NCI-H748 treated with DMSO at 0.1 percent for 48 hours (cell line): ENCODE measurements at places on chromosomes 7 and 10.

DNA sequence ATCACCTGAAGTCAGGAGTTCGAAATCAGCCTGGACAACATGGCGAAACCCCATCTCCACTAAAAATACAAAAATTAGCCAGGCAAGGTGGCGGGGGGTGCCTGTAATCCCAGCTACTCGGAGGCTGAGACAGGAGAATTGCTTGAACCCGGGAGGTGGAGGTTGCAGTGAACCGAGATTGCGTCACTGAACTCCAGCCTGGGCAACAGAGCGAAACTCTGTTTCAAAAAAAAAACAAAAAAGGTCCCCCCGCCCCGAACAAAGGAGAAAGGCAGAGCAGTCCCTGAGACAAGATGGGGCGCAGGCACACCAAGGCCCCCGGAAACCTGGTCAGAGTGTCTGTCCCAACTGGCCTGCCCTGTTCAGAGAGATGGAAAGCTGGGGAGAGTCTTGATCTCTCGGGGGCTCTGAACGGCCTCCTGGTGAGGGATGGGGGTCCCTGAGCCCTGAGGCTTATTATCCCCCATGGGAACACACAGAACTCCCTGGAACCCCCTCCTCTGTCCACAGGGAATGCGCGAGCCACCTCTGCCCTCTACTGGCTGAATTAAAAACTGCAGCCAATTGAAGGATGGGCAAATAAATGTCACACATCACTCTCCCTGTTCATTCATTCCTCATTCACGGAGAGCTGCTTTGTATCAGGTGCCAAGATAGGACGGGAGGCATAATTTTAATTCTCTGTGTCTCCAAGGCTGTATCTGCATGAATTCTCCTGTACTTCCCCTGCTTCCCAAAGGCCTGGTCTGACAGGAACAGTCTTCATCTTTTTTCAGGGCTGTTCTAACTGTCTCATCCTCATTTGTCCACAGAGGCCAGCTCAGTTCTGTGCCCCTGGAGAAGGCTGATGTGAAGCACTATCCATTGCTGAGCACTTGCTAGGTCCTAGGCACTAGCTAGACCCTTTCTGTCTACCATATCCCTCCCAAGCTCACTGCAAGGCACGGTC, 28.9 kb downstream of the MAT1A start:
- DNase-seq = no peak

- DNase-seq = no peak
These were observed 1.2 kb upstream of the NAMPT start for GRCh38 chr7:106285855-106286492.

- DNase-seq = no peak
These were observed 297.9 kb upstream of the NFE2L3 start for GRCh38 chr7:25854059-25854458.

- DNase-seq = peak; percentile 21
These were observed 106.1 kb downstream of the KCNMA1 start for GRCh38 chr10:77531441-77532001.

GRCh38 chr10:75332081-75332480, 69.5 kb downstream of the ZNF503 start:
- DNase-seq = no peak

DNA sequence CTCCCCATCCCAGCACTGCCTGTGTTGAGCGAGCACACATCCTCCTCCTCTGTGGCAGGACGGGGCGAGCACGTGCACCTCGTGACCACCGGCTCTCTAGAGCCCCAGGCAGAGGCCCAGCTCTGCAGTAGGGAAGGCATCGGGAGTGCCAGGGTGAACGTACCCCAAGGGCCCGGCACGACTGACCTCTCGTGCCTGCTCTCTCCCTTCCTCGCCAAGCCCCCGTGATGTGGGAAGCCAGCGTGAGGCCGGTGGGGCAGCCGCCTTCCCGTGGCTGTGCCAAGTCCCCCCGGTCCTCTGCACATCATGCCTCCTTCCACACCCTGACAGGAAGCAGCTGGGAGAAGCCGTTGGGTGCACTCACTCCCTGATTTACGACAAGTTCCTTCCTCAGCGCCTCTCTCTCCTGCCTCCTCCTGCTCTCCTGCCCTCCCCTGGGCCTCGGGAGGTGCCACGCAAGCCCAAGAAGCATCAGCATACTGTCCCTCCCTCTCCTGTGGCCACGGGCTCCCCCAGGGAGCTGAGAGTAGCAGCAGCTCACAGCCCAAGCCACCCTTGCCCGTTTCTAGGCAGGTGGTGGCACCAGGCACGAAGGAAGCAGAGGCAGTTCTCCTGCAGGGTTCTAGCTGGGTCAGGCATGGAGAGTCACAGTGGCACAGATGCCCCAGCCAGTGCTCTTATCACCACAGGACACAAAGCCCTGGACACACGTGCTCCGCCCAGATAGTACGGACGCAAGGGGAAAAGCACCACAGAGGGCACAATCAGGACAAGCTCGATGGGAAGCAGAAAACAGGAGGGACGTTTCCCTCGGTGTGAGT, 47.0 kb downstream of the AMZ1 start:
- no peak for DNase-seq

DNA sequence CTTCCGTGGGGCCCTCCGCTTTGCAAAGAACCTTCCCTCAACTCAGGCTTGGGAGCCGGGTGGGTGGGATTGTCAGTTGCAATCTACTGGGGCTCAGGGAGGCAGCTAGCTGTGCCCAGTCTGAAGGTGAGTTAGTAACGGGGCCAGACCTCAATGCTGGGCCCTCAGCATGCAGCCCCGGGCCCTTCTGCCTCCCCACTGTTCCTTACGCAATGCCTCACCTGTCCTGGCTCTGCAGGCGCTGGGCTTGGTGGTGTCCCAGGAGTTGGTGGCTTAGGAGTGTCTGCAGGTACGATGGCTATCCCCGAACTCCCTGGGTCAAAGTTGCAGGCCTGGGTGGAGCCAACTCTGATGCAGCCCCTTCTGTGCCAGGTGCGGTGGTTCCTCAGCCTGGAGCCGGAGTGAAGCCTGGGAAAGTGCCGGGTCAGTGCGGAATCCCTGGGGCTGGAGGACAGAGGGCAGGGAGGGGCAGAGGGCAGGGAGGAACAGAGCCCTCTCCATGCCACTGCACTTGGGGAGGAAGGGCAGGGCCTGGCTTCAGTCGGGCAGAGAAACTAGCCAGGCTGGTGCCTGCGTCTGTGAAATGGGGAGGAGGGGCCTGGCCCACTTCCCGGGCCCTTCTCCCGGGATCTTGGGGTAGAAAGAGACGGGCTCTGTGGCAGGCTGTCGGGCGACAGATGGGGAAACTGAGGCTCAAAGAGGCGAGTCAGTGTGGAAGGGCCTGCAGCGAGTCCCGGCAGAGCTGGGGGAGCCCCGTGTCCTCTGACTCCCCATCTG, 15.0 kb downstream of the ELN start:
- no peak for DNase-seq

- no peak for DNase-seq
These were observed 8.7 kb downstream of the CNNM2 start for GRCh38 chr10:102926842-102927241.

- DNase-seq = no peak
These were observed 14.9 kb upstream of the PON3 start for GRCh38 chr7:95411036-95411435.

DNA sequence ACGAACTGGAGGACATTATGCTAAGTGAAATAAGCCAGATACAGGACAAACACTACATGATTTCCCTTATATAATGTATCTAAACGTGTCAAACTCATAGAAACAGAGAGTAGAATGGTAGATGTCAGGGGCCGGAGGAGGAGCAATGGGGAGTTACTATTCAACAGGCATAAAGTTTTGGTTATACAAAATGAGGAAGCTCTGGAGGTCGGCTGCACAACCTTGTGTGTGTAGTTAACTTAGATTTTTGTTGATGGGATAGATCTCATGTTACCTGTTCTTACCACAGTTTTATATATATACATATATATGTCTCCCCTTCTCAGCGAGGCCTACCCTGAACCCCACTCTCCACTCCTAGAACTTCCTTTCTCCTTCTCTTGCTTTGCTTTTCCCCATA, 22.4 kb upstream of the TECTB start:
- DNase-seq = no peak

DNA sequence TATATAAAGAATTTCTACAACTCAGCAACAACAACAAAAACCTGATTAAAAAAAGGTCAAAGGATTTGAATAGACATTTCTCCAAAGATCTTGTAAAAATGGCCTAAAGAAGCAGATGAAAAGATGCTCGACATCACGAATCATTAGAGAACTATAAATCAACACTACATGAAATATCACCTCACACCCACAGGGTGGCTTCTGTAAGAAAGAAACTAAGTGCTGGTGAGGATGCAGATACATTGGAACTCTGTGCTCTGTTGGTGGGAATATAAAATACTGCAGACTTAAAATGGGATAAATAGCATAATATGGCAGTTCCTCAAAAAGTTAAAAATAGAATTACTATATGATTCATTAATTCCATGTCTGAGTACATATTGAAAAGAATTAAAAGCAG, 38.3 kb upstream of the CDCA7L start:
- no peak for DNase-seq

DNA sequence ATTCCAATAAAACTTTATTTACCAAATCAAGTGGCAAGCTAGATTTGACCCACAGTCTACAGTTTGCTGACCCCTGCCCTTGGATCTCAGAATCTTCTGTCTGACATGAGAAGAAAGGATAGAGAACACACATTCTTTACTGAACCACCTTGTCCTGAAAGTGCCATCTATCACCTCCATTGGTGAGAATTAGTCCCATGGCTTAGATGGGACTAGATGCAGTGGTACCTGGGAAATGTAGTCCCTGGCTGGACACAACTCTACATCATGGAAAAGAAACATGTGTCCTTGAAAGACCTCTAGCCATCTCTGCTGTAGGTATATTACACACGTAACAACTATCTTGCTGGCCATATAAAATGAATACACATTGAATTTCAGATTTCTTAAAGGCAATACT, 336.2 kb downstream of the LHFPL3 start:
- DNase-seq = no peak

DNA sequence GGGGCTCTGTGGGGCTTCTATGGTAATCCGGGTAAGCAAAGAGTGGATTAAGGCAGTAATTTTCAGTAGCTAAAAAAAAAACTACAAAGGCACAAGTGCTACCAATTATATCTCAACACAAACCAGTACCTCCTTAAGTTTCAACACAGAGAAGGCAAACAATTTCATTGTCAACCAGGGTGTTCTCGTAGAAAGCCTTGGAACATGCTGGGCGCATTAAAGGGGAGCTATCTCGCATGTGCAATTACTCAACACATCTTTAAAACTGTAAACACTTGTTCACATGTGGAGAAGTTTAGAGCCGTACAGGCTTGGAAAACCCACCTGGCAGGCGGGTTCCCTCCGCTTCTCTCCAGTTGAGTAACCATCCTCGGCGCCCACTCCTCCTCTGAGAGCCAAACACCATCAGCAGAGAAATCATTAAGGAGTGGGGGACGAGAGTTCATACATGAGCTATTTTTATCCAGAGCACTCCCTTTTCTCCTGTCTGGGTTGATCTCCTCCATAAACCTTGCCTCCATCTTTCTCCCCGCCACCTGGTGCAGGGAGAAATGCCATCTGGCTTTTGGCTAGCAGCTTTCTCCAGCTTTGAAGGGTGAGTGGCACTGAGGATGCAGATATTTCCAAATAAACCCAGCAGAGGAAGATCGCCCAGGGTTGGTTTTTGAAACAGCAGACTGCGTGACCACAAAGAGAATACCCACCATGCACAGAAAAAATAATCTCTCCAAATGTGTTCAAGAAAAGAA, 287.1 kb downstream of the WDR11 start:
- DNase-seq = no peak

- no peak for DNase-seq
These were observed 89.0 kb downstream of the ST8SIA6 start for GRCh38 chr10:17365402-17365801.

DNA sequence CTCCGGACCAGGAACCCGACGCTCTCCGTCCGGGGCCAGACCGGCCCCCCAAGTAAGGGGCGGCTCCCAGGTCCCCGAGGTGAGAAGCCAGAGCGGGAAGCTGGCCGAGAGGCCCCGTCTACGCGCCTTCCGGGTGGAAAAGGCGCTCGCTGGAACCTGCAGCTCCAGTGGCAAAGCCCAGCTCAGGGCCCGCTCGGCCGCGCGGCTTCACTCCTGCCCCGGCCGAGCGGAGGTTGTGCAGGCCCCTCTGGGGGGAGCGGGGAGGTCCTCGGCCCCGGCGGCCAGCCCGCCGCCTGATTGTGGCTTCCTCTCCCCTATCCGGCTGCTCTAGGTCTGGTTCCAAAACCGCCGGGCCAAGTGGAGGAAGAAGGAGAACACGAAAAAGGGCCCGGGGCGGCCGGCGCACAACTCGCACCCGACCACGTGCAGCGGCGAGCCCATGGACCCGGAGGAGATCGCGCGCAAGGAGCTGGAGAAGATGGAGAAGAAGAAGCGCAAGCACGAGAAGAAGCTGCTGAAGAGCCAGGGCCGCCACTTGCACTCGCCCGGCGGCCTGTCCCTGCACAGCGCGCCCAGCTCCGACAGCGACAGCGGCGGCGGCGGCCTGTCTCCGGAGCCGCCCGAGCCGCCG, 2.9 kb downstream of the UNCX start:
- DNase-seq = no peak

DNA sequence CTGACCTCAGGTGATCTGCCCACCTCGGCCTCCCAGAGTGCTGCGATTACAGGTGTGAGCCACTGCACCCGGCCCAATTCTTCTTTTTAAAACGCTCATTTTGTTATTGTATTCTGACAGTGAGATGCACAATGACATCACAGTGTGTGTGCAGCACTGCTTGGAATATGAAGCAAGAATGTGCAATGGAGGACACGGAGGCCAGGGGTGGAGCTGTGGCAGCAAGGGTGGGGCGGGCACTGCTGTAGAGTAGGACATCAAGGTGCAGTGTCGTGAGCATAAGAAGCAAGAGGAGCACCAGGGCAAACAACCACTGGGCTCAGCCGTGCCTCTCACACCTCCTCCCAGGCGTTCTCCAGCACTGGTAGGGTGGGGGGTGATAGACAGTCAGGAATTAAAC, 26.8 kb upstream of the GRID1 start:
- no peak for DNase-seq

DNA sequence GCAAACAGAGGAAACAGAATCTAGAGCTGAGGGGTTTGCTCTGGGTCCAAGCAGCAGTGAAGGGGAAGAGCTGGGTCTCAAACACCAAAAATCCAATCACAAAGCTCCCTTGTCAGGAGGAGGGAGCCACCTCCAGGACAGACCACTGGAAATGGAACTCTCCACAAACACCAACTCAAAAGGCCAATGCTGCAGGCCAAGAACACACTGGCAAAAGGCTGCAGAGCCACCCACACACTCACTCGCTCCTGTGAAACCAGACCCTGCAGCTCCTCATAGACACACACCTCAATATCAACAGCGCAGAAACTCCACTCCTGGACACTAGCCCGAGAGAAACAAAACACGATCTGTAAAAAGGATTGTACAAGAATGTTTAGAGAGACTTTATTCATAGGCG, 213.5 kb downstream of the PTPRN2 start:
- DNase-seq = no peak

DNA sequence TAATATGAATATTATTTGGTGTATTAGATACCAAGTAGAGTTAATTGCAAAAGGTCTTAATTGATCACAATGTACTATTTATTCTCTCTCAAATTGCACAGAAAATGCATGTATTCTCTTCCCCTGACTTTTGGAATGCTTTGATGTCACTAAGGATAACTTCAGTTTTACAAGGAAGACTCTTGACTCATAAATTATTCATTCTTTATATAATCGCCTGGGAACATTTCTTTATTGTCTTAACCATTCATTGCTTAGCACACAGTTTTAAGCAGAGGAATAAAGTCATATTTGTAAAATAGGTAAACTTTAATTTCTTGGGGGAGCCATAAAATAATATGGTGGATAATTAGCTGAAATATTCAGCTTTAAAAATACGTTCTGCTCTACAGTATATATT, 306.0 kb upstream of the TMEM229A start:
- no peak for DNase-seq
